Stimulated activated CD4-positive, alpha-beta T cell treated with anti-CD3 and anti-CD28 coated beads, Interleukin-4, amount 100 ng/mL, for 48 hours (primary cell): ENCODE measurements at places on chromosomes 2 and 18.

DNA sequence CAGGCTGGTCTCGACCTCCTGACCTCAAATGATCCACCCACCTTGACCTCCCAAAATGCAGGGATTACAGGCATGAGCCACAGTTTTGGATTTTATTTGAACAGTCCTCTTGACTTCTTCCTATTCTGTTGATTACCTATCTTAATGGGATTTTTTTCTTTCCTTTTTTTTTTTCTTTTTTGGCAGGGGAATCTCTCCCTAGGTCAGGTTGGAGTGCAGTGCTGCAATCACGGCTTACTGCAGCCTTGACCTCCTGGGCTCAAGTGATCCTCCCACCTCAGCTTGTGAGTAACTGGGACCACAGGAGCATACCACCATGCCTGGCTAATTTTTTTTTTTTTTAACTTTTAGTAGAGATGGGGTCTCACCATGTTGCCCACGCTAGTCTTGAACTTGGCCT lies 2.8 kb downstream of the MTHFD2 start:
- DNase-seq = no peak

- DNase-seq = no peak
Measured at GRCh38 chr2:73406996-73407395, 21.4 kb downstream of the ALMS1 start.

GRCh38 chr2:45707006-45707405 lies 55.5 kb downstream of the PRKCE start:
- DNase-seq = no peak

DNA sequence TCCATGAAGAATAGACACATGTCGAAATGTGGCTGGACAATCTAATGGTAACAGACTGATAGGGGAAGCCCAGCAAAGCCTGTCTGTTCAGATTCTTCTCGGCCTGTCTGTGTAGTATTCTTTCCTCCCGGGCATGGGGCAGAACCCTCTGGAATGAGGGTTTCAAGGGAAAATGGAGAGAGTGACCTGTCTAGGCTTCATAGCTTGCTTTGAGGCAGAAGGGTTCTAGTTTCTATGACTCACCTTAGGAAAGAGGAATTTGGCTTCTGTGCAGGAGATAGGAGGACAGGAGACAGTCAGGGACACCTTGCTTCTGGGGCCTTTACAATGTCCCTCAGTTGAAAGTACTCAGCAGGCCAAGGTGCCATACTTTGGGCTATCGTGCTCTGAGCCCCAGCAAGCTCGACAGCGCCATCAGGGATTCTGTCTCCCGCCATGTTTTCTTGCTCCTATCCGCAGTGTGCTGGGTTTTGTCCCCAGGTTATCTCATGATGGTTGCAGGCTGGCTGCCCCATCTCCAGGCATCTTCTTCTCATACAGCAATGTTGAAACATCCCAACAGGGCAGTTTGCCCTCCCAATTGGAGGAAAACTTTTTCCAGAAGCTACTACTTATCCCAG lies 74.7 kb upstream of the TLK1 start:
- DNase-seq = no peak

DNA sequence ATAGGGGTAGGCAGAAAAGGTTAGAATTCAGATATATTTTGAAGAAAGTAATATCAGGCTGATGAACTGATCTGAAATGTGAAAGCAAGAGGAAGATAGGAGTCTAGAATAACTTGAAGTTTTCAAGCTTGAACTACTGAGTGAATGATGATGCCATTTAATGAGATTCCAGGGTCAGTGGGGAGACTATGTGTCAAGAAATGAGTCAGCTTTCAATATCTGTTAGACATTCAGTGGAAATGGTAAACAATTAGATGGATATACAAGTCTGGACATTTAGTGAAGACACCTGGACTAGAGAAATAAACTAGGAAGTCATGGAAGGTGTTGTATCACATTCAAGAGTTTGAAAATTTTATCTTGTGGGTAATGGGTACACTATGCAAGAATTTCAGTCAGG lies 326.9 kb downstream of the FSIP2 start:
- DNase-seq = no peak

DNA sequence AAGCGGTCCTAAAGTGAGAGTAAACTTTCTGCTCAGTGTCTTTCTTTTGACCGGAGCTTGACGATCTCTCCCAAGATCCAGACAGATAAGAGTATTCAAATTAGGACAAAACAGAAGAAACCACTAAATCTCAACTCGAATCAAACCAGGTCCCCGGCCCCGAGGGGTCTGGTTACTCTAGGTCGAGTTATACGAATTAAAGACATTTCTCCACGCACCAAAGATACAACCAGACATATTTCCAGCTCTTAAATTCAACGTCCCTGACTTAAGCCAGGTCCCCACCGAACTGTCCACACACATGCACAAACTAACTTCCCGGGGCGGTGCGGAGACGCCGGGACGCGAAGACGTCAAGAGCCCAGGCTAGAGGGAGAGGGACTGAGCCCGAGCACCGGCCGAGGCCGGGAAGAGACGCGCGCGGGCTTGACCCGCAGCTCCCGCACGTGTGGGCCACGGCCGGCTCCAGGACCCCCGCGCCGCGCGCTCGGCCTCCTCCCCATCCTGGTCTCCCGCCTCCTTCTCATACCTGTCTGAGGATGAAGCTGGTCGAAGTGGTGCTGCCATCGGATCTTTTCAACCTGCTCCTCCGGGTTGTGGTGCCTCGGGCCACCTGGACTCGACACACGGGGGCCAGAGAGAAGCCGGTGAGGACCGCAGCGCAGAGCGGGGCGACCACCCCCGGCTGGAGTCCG lies 896 bp downstream of the CACNB4 start:
- no peak for DNase-seq

- no peak for DNase-seq
Measured at GRCh38 chr2:71528131-71528591, 74.8 kb downstream of the DYSF start.

GRCh38 chr2:176997074-176997791 lies 215.4 kb upstream of the HNRNPA3 start:
- no peak for DNase-seq

GRCh38 chr18:8221452-8221851 lies 387.8 kb upstream of the RAB12 start:
- no peak for DNase-seq

- no peak for DNase-seq
Measured at GRCh38 chr2:233124421-233125080, 64.4 kb downstream of the INPP5D start.

DNA sequence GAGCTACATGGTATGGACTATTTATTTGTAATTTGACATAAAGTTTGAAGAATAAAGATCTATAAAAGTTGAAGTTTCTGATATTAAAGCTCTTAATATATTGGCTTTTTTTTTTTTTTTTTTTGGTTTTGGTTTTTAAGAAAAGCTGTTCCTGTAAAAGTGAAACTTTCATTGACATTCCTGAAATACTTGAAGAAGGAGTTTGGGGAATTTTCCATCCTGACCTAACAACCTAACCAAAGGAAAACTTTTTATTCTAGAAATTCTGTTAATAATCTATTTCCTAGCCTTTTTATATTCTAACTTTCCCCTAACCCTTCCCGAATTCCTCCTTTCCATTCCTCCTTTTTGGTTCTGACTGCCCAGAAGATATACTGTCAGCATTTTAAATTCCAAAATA lies 83.7 kb downstream of the ACSL3 start:
- no peak for DNase-seq

DNA sequence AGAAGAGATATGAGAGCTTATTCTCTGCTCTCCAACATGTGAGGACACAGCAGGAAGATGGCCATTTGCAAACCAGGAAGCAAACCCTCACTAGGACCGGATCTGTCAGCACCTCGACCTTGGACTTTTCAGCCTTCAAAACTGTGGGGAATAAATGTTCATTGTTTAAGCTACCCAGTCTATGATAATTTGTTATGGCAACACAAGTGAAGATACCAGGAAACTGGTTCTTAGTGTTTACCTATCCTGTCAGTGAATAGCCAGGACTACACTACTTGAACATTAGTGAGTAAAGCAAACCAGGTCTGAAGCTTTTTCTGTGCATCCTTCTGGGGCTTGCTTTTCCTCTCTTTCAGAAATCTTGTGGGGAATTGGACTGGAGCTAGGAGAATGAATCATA lies 44.4 kb upstream of the BARD1 start:
- no peak for DNase-seq

GRCh38 chr2:43073401-43073825 lies 153.0 kb downstream of the ZFP36L2 start:
- DNase-seq = no peak

DNA sequence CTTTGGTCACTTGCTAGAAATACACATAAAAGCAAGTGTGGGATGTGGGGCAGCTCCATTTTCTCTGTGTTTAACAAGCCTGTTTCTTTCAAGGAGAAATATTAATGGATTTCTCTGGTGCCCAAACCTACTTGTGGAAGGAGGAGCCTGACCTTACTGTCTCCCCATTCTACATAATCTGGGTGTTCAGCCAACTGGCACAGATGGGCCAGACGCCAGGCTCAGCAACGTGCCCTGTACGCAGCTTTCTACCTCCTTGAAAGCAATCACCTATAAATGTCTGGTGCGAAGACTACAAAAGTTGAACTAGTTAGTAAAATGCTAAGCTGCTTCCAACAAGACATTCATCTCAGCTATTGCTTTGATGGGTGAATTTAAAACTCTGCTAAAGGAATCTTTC lies 33.2 kb upstream of the MYO3B start:
- no peak for DNase-seq

- no peak for DNase-seq
Measured at GRCh38 chr18:39793609-39794008, 2161.4 kb upstream of the PIK3C3 start.

DNA sequence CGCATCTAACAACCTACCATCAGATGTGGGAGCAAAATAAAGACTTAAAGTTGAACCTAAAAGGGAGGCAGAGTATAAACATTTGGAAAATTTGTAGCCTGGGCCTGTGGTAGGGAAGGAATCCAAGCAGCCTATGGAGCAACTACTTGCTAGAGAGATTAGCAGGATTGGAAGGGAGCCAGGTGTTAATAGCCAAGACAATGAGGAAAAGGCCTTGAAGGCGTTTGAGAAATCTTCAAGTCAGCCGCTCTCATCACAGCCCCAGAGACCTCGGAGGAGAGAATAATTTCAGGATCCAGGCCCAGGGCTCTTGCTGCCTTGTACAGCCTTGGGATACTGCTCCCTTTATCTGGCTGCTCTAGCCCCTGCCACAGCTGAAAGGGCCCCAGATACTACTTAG lies 219.7 kb downstream of the THSD7B start:
- DNase-seq = no peak

DNA sequence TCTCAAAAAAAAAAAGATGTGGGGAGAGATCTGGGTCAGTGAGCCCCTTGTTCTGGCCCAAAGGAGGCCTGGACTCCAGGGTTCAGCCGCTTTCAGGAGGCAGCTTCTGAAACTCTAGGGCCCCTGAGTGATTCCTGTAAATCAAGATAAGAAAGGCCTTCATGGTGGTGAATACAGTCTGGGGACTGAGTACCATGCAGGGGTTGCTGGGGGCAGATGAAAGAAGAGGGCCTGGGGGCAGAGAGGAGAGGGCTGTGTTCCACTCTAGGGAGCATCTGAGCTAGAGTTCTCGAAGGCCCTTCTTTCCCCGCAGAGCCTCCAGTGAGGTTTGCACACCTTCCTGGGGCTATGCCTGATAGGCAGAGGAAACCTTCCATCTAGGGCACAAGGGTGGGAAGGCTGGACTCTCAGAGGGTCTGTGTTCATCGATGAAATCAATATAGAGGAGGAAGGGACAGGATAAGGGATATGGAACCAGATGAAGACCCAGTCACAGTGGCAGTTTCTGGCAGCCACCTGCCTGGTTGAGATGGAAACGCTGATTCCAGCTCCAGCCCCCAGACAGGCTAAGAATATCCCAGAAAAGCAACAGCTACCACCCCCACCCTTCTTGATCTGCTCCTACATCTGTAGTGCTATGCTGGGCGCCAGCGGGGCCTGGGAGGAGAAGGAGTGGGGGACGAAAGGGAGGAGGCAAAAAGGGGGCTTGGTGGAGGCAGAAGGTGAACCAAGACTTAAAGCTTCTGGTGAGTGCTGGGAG lies 4.7 kb upstream of the CDK5R2 start:
- DNase-seq = no peak

DNA sequence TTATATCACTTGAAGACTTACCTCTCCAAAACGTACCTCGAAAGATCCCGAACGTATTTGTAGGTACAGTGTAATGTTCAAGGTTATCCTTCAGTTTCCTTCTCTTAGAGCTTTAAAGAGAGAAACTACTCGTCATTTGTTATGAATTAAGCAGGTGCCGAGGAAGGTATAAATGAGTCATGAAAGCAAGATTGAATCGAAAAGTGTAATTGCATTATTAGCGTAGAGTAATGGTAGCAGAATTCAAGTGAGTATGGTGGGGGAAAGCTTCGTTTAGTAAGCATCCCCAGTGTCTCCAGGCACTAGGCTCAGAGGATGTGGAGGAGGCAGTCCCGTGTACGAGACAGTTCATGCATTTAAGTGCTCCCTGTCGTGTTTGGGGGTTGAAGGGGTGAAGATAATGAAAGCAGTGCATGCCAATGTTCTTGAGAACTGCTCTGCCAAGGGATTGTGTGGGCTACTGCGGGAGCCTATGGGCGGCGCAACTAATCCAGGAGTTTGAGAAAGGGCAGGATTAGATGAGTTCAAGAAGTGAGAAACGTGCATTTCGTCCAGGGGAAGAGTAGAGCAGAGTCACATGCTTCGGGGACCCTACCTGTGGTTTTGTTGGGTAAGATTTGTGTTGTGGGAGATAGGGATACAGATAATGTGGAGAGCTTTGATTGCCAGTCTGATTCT lies 858 bp downstream of the POLR1B start:
- no peak for DNase-seq

DNA sequence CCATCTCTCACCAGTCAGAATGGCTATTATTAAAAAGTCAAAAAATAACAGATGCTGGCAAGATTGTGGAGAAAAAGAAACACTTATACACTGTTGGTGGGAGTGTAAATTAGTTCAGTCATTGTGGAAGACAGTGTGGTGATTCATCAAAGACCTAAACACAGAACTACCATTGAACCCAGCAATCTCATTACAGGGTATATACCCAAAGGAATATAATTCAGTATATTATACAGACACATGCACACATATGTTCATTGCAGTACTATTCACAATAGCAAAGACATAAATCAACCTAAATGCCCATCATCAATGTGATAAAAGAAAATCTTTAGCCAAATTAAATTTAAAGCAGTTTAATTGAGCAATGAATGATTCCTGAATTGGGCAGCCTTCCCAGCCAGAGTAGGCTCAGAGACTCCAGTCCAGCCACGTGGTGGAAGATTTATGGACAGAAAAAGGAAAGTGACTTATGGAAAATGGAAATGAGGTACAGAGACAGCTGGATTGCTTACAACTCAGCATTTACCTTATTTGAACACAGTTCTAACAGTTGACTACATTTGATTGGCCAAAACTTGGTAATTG lies 377.1 kb upstream of the SLC39A10 start:
- DNase-seq = no peak

DNA sequence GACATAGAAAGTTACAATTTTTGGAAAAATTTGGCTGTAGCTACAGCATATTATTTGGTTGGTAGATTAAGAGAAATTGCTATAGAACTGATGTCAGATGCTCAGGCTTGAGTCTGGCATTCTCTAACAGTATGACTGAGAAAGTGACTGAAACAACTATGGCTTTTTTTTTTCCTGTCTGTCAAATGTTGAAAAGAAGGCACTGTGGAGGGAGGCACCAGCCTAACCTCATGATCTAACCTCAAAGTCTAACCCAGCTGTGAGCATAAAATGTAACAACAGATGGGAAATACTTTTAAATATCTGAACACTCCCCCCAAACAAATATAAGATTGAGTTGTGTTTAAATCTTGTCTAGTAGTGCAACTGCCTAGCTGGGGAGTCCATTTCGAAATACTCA lies 629.1 kb downstream of the LRP1B start:
- DNase-seq = no peak
